ENCODE measurements at places on chromosomes 13 and 19.

DNA sequence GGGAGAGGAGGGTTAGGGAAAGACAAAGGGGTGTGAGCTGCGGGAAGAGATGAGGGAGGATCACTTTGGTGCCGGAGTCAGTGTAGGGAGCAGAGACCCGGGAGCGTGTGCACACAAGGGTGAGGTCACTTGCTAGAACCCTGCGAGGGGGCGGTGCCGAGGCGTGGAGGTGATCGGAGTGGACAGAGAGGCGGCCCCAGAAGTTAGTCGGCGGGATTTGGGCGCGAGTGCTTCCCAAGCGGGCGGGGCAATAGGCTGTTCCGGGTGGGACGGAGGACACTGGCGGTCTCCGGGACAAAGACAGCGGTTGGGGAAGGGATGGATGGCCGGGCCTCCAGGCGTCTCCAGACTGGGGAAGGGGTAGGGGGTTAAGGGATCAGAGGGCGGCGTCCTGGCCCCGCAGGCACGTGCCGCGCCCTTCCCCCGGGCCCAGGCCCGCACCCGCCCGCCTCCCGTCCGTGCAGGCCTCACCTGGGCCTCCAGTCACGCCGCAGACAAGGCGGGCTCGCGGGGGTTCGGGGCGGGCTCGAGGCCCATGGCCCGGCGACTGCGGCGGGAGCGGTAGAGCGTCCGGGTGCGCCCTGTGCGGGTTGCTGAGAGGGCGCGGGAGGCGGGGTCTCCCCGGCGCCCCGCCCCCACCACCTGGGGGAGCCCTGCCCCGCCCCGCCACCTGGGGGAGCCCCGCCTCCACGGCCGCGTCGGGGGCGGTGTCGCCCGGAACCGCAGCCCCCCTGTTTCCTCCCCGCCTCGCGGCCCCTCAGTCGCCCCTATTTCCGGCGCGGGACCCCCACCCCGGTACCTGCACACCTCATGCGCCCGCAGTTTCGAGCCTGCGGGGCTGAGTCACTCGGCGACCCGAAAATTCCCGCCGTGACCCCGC lies at the start of gene LPAR2:
LPAR2 (minus strand) TSS at position 600 of the 880 bp plus-strand sequence. CDS start 945 bp downstream, outside the sequence.
- no peak for DNase-seq

- no peak for DNase-seq
These were observed 607.4 kb upstream of the MIR17HG start for GRCh38 chr13:90740099-90740498.

DNA sequence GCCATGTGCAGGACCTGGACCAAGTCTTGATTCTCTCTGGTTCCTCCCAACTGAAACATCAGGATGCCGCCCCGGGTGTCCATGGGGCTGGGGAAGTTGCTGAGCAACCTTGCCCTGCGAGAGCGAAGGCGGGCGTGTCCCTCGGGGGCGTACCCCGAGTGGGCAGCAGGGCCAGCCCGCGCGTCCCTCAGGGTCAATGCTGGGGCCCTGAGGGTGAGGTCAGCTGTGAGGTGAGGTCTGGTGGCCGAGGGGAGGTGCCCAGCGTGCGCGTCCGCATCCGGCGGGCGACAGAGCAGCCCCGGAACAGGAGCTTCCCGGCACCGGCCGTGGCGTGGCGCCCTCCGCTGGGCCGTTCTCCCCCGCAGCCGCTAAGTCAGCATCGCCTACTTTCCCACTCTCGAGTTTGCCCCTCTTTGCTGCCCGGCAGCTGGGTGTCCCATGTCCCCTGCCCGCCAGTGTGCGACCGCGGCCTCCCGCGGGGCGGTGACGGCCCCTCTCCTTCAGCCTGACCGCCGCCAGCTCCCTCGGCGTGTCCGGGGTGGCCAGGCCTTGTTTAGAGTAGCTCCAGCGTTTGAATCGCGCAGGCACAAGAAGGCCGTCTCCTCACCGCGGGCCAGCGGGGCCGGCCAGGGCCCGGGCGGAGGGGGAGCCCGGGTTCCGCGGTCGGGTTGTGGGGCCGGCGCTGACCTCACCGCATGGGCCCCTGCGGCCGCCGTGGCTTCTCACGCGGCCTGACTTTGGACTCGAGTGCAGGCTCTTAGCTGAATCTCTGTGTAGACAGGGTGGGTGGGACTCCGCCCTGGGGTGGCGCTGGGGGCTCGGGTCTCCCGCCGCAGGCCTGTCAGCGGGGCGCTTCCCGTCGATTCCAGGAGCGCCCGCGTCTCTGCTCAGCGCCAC lies 33.0 kb downstream of the GJA3 start:
- DNase-seq: no peak

GRCh38 chr13:58324161-58324560 lies 692.6 kb downstream of the PCDH17 start:
- no peak for DNase-seq

- no peak for DNase-seq
These were observed 5.8 kb upstream of the FCGRT start for GRCh38 chr19:49506575-49507105.

DNA sequence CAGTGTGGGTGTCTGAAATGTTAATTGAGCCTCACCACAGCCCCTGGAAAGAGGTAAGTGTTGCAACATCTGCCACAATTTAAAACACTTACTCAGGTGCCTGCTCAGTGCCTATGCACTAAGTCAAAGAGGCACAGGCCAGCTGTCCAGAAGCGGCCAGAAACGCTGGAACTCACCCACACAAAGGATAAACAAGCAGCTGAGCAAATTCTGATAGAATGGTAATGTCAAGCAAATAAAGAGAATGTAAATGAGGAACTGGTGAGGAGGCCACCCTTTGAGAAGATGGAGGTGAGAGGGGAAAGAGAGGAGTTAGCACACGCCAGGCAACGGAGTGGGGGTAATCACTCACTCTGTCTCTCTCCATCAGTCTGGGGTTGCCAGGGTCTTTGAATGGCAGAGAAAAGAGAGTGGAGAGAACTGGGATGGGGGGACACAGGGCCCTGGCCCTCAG lies 67.7 kb upstream of the SERP2 start:
- DNase-seq: no peak

DNA sequence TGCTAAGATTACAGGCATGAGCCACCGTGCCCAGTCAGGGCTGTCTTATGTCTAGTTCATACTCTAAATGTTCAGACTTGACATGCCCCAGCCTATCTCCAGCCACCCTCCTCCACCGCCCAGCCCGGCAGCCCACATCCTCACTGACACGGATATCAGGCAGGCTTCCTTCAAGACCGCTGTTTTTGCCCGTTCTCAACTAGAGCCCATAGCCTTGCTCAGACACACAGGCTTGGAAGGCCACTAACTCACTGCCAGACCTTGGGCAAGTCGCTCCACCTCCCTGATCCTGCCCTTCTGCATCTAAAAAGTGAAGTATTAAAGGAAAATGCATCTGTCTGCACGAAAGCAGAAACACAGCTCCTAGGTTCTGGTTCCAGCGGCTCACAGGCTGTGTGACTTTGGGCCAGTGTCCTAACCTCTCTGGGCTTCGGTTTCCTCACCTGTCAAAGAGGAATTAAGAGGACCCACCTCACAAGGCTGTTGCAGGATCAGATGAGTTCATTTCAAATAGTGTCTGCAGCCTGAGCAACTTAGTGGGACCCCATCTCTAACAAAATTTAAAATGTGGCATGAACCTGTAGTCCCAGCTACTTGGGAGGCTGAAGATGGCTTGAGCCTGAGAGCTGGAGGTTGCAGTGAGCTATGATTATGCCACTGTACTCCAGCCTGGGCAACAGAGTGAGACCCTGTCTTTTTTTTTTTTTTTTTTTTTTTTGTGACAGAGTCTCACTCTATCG lies 14.5 kb upstream of the CERS4 start:
- DNase-seq: no peak

- DNase-seq: no peak
These were observed 32.8 kb downstream of the ZSWIM9 start for GRCh38 chr19:48203222-48203793.

DNA sequence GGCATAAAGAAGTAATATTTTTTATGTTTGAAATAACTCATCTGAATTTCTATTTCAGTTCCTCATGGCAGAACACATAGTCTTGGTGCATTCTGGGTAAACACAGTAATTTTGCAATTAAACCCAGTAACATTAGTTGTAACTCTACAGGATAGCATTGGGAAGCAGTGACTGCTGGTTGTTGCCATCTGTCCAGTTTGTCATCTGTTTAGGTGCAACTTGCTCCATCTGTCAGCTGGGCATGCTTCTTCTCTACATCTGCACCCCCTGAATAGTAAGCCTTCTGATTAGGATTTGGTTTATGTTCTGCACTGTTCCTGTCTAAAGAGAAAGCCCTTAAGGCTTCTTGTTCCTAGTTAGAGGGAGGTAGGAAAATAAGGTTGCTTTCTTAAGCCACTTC lies 63.5 kb upstream of the CSNK1A1L start:
- no peak for DNase-seq

DNA sequence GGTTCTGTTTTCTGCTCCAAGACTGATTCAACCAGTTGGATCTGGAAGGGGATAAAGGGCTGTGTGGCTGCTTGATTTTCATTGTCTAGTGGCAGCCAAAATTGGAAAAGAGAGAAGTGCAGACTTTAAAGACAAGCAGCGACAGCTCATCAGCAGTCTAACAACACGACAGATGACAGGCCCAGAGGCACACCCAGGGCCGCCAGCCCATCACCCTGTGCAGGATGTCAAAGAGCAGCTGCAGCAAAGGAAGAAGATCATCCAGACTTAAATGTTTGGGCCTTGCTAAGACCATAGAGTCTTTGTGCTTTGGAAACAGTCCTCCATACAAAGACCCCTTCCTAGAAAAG lies 421.0 kb upstream of the KLF12 start:
- DNase-seq: no peak

DNA sequence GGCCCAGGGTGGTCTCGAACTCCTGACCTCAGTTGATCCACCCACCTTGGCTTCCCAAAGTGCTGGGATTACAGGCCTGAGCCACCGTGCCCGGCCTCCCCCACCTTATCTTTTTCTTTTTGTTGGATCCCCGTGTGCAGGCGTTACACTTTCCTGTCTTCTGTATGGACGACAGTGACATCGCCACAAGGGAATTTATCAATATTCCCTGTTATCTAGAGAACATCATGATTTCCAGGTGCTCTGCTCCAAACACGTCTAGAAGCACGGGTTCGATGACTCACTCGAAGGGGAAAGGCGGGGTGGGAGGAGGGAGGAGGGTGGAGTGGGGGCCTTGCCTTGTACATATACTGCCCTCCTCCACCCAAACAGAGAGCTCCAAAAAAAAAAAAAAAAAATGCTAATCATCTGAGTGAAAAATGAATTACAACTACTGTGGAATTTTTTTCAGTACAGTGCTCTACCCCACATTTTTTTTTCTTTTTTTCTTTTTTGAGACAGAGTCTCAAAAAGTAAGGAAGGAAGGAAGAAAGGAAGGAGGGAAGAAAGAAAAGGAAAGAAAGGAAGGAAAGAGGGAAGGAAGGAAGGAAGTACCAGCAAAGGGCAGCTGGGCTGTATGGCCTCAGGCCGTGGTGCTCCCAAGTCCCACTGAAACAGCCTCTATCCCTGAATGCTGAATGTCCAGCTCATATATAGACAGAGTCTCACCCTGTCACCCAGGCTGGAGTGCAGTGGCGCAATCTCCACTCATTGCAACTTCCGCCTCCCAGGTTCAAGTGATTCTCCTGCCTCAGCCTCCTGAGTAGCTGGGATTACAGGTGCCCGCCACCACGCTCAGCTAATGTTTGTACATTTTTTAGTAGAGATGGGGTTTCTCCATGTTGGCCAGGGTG lies 36.8 kb downstream of the INSR start:
- DNase-seq: no peak

GRCh38 chr13:79385694-79386093 lies 20.4 kb downstream of the RBM26 start:
- DNase-seq: no peak

GRCh38 chr19:40806423-40807146 lies 7.6 kb downstream of the EGLN2 start:
- DNase-seq: peak; percentile 78

DNA sequence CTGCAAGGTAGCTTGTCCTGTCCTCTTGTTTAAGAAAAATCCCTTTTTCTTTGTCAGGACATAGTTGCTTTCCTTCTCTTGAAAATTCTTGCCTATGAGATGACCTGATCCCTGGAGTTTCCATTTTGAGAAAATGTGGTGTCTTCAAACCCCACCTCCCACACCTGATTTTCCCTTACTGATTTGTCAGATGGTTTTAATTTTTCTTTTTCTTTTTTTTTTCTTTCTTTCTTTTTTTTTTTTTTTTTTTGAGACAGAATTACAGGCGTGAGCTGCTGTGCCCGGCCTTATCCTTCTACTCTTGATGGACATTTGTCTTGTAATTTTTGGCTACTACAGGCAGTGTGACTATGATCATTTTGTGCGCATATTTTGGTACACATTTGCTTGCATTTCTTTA lies 1.2 kb downstream of the ZNF345 start:
- no peak for DNase-seq

- DNase-seq: no peak
These were observed 209.2 kb upstream of the PCDH9 start for GRCh38 chr13:67439365-67439764.

GRCh38 chr13:24228852-24229458 lies 68.4 kb downstream of the SPATA13 start:
- peak; percentile 44 for DNase-seq

GRCh38 chr19:44571830-44572580 lies 41.4 kb upstream of the IGSF23 start:
- no peak for DNase-seq

GRCh38 chr13:71797517-71797916 lies 69.5 kb downstream of the DACH1 start:
- DNase-seq: no peak

- no peak for DNase-seq
These were observed 1436.9 kb downstream of the UQCRFS1 start for GRCh38 chr19:27776020-27776419.

GRCh38 chr19:5534787-5535586 lies 32.8 kb downstream of the TINCR start:
- no peak for DNase-seq

DNA sequence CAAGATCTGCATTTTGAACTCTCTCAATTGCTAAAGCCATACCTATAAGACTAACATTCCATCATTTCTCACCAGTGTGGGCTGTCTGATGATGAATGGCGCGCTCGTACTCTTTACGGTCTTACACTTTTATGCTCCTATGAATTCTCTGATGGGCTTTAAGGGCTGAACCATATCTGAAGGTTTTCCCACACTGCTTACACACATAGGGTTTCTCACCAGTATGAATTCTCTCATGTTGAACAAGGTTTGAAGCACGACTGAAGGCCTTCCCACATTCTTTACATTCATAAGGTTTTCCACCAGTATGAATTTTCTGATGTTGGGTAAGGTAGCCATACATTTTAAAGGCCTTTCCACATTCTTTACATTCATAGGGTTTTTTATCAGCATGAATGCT lies 18.8 kb upstream of the ZNF607 start:
- DNase-seq: no peak

DNA sequence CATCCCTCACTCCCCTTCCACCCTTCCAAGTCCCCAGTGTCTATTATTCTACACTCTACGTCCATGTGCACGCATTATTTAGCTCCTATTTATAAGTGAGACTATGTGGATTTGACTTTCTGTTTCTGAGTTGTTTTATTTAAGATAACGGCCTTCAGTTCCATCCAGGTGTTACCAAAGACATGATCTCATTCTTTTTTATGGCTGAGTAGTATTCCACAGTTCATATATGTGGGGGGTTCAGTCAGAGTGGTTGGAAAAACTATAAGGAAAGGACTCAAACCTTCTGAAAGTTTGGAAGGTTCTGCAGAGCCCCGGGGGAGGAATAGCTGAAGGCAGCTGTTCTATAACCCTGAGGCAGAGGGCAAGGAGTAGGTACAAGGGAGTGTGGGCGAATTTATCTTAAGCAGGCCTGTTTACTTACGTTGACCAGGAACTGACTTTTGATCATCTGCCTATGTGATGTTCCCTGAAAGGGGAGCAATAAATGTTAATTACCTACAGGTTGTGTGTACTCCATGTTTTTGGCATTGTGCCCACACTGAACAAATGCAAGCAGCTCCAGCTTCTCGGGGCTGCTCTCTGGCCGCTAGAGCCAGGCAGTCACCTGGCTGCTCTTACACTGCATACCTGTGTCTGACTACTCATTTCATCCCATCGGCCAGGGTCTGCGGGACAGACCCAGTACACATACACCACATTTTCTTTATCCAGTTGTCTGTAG lies 13.5 kb upstream of the ADGRE1 start:
- DNase-seq: no peak
